ENCODE measurements at places on chromosomes 16 and 17. TPM values are rescaled to one million over a fixed set of nuclear protein-coding genes. Genes with fewer than 3 reads are reported as not detected.

TMEM114 gene
- not detected for total RNA-seq

BAIAP3 gene
- 1.1 TPM for total RNA-seq

RGS11 gene
- total RNA-seq: 3.9 TPM

CD300LB gene
- total RNA-seq: not detected

GNAO1 gene
- total RNA-seq: not detected

HASPIN gene
- total RNA-seq: 6.3 TPM

CDH16 gene
- total RNA-seq: not detected

GRB7 gene
- not detected for total RNA-seq

TLCD2 gene
- 0.78 TPM for total RNA-seq

FOXO3B gene
- total RNA-seq: 3.0 TPM

ZMYND15 gene
- total RNA-seq: 0.06 TPM

CETP gene
- 27.1 TPM for total RNA-seq

CHST5 gene
- total RNA-seq: not detected

FBXW10 gene
- total RNA-seq: not detected

KRT33A gene
- total RNA-seq: not detected

STH gene
- total RNA-seq: not detected

GRAP gene
- 77.6 TPM for total RNA-seq

VTN gene
- total RNA-seq: not detected

CYBA gene
- 363 TPM for total RNA-seq

ABCA10 gene
- 0.58 TPM for total RNA-seq

COX6A2 gene
- not detected for total RNA-seq

MT1A gene
- total RNA-seq: 16.4 TPM

DGKE gene
- total RNA-seq: 4.3 TPM

HSD17B1 gene
- total RNA-seq: 0.44 TPM

HES7 gene
- not detected for total RNA-seq

NGFR gene
- total RNA-seq: not detected

CHAD gene
- not detected for total RNA-seq

MT1M gene
- not detected for total RNA-seq

MPDU1 gene
- 117 TPM for total RNA-seq

CCT6B gene
- 1.8 TPM for total RNA-seq

WNT9B gene
- total RNA-seq: not detected

DOC2B gene
- total RNA-seq: 19.4 TPM

CA5A gene
- not detected for total RNA-seq

CEMP1 gene
- total RNA-seq: not detected

BRIP1 gene
- 4.6 TPM for total RNA-seq

GSE1 gene
- 30.5 TPM for total RNA-seq

SLC47A1 gene
- total RNA-seq: 0.35 TPM

ZNF276 gene
- 33.8 TPM for total RNA-seq

CCDC92B gene
- not detected for total RNA-seq

ZNF205 gene
- total RNA-seq: 19.8 TPM
